Activated naive CD4-positive, alpha-beta T cell (primary cell): ENCODE measurements at places on chromosomes 11 and 22.

DNA sequence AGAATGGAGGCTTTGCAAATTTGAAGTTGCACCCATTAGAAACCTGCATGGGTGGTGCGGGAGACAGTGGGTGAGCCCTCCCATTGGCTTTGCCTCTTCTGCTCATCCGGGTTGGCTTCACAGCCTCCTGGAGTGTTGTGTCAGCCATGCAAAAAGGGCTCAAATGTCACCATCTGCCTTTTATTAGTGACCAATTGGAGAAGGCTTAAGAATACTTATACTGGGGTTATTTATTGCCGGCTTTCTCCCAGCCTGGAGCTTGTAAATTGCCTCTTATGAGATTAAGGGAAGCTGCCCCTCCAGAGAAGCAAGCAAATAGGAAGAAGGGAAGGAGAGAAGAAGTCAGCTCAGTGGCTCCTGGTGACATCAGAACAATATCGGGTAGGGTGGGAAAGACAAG, 182.6 kb downstream of the ST3GAL4 start:
- DNase-seq: no peak

- no peak for DNase-seq
These were observed 13.6 kb downstream of the MRGPRD start for GRCh38 chr11:68966894-68967780.

DNA sequence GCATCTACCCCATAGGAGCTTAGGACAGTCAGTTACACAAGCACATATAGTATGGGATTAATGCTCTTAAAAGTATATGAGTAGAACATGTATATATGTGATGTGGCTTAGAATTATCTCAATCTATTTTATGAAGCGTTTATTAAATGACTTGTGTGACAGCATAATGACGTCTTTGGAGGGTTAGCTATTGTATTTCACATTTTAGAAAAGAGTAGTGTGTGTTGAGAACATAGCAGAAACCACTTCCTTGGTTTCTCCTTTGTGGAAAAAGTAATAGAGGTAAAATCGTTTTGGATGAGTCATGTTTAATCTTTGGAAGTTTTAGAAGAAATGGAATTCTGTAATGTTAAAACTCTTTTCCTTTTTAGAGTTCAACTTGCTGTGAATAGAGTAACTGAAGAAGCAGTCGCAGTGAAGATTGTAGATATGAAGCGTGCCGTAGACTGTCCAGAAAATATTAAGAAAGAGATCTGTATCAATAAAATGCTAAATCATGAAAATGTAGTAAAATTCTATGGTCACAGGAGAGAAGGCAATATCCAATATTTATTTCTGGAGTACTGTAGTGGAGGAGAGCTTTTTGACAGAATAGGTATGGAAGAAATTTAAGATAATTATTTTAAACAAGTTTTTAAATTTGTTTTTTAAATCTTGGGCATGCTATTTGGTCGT, 2.4 kb downstream of the CHEK1 start:
- DNase-seq: no peak

GRCh38 chr11:27977031-27977430, 130.9 kb downstream of the KIF18A start:
- DNase-seq: no peak

DNA sequence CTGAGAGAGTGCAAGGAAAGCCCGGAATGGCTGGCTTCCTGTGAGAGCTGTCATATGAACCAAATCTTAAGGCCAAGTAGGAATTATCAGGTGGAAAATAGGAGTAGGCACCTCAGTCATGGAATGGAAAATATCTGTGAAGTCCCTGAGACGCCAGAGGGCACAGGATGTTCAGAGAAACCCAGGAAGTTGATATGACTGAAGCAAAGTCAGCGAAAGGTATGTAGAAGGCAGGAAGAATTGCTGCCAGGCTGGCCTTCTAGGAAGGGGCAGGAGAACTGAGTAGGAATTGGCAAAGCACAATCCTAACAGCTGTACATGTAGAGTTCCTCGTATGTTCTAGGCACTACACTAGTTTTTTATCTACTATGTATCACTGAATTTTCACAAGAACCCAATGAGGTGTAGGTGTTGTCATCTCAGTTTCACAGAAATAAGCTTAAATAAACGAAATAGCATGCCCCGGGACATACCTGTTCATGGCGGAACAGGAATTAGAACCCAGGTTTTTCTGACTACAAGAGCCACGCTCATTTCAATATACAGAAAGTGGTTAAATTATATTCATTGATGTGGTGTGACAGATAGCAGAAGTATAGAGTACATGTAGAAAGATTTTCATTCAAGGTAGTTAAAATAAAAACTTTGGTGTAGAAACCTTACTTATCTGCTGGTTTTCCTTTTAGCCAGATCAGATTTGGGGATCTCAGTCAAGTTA, 17.0 kb downstream of the HMGXB4 start:
- no peak for DNase-seq
